ENCODE measurements at places on chromosomes 11 and 22. TPM values are rescaled to one million over a fixed set of nuclear protein-coding genes. Genes with fewer than 3 reads are reported as not detected.

The OR2AG2 gene
- total RNA-seq, result not detected

The SLC25A45 gene
- total RNA-seq, result 9.1 TPM

The YPEL4 gene
- 2.3 TPM for total RNA-seq

- H3K4me3 ChIP-seq, result no peak overlapping the region
- H3K27me3 ChIP-seq, result no peaks in the 10 kb centered on the region
- no peak for DNase-seq
- H3K36me3 ChIP-seq, result no peaks in the 10 kb centered on the region
Measured at GRCh38 chr11:128806506-128807261, 60.4 kb downstream of the KCNJ1 start.

DNA sequence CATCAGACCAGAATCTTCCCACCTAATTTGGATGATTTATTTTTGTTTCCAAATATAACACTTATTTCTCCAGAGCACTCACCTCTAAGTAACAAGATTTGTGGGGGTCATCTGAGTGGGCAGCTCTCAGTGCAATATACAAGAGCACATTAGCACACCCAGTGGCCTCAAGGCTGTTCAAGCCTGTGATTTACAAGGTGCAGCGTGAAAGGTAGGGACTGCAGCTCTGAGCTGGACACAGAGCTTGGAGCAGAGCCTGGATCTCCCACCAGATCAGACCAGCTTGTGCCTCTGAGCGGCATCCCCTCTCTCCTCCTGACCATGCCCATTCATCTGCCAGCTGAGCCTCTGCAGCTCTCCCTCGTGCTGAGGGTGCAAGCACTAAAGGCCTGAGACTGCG, 323.3 kb upstream of the ZC3H12C start:
- H3K27ac ChIP-seq, result no peak overlapping the region
- no peak overlapping the region for H3K4me3 ChIP-seq
- H3K4me1 ChIP-seq, result no peaks in the 10 kb centered on the region
- no peaks in the 10 kb centered on the region for H3K36me3 ChIP-seq
- no peaks in the 10 kb centered on the region for H3K27me3 ChIP-seq
- DNase-seq, result no peak

DNA sequence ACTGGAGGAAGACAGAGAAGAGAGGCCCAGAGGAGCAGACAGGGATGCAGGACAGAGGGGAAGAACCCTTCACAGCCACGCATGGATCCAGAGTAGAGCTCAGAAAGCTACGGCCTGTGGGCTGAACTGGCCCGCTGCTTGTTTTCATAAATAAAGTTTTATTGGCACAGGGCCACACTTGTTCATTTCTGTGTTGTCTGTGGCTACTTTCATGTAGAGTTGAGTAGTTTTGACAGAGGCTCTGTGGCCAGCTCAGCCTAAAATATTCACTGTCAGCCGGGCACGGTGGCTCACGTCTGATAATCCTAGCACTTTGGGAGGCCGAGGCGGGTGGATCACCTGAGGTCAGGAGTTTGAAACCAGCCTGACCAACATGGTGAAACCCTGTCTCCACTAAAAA, 26.2 kb upstream of the GAL start:
- H3K4me1 ChIP-seq, result peaks cover 4% of the 10 kb centered on the region
- no peaks in the 10 kb centered on the region for H3K36me3 ChIP-seq
- no peaks in the 10 kb centered on the region for H3K27me3 ChIP-seq
- no peak overlapping the region for H3K4me3 ChIP-seq
- DNase-seq, result no peak

DNA sequence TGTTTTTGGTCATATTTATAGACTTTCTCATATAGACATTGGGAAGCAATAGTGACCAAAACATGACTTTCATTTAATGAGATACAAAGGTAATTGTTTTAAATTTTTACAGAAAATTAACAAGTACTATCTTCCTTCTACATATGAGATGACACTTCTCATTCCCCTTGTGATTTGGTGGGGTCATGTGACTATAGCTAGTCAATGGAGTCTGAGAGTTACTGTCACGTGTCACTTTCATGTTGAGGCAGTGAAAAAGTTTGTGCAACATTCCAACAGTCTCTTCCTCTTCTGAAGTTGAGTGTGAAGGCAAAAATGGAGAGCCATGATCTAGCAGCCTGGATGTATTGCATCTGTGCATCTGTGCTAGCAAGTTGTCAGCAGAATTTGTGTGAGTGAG, 618.3 kb upstream of the LRRC4C start:
- H3K27me3 ChIP-seq, result no peaks in the 10 kb centered on the region
- H3K4me3 ChIP-seq, result no peak overlapping the region
- no peak overlapping the region for H3K27ac ChIP-seq
- DNase-seq, result no peak
- no peaks in the 10 kb centered on the region for H3K4me1 ChIP-seq

All from breast epithelium (tissue), 4 donors.